ENCODE measurements at places on chromosomes 1 and 21.

DNA sequence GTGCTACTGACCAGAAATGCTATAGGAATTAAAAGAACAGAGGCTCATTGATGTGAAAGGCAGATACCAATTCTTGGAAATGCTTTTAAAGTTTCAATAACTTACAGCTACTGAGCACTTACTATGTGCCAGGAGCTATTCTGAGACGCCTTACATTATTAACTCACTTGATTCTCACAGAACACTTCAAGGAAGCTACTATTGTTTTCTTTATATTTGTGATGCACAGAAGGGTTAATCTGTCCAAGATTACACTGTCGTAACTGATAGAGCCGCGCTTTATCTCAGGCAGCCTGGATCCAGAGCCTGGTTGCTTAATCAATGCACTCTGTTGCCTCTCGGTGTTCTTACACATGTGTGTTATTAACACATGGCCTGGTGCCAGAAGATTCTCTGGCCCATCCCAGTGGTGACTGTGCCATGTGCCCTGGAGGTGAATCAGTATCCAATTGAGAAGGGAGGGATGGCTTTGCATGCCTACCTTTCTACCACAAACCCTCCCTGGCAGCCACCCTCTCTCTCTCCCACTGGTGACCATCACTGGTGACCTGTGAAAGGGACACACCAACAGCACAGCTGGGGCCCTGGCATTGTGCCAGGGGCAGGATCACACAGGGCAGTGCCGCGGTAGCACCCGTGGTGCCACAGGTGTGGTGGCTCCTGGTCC lies 8.8 kb downstream of the FMO1 start:
- no peak for DNase-seq

DNA sequence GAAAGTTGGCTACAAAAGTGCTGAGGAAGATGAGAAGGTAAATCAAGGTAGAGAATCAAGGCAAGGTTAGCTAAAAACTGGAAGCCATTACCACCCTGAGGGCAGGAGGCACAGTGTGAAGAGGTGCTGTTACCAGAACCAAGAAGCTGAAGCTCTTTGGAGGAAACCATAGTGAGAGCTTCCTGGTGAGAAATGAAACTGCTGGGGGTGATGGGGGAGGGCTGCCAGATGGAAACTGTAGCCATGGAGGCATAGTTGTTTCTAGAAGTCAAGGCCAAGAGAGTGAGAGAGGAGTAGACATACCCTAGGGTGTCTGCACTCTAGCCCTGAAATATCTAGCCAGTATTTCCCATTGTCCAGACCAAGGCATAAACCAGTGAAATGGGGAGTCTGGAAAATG lies 28.7 kb downstream of the IFI44 start:
- DNase-seq, result no peak

DNA sequence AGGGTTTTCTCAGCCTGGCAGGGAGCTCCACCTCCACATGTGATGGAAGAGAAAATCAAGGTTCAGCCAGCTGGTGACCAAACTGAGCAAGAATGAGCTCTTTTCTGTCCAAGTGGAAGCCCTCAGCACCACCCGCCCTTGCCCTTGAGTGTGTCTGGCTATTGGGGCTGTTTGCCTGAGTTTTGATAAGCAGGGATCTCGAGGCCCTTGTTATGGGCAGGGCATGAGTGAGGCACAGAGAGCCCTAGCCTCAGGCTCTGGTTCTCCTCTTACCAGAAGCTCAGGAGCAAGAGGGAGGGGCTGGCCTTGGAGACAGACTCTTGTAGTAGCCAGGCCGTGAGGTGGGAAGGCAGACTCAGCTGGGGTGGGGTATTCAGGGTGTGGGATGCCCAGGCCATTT lies 37.5 kb upstream of the ARF1 start:
- peak; percentile 73 for DNase-seq

- DNase-seq, result peak; percentile 81
Measured at GRCh38 chr1:23436520-23437354, 12.2 kb upstream of the TCEA3 start.

- DNase-seq, result no peak
Measured at GRCh38 chr1:59017501-59018231, 233.8 kb upstream of the JUN start.

- no peak for DNase-seq
Measured at GRCh38 chr1:42142894-42143675, 10.1 kb upstream of the GUCA2B start.

DNA sequence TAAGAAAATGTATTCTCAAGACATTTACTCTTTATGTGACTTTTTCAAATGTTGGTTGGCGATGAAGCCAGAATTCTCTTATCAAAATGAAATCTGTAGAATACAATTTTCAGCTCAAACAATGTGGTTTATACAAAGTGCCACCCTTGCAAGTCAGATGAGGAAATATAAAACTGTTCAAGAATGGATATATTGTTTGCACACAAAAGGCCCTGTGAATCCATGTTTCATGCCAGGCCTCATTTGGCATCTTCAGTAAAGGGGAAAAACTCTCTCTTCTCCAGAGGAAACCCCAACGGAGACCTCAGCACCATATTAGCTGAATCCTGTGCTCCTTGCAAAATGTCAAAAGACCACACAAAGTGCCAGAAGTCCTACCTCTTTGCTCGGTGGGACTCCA lies 310.4 kb downstream of the RRAGC start:
- DNase-seq, result no peak

GRCh38 chr1:248589334-248589733 lies 8.2 kb downstream of the OR2T10 start:
- no peak for DNase-seq

DNA sequence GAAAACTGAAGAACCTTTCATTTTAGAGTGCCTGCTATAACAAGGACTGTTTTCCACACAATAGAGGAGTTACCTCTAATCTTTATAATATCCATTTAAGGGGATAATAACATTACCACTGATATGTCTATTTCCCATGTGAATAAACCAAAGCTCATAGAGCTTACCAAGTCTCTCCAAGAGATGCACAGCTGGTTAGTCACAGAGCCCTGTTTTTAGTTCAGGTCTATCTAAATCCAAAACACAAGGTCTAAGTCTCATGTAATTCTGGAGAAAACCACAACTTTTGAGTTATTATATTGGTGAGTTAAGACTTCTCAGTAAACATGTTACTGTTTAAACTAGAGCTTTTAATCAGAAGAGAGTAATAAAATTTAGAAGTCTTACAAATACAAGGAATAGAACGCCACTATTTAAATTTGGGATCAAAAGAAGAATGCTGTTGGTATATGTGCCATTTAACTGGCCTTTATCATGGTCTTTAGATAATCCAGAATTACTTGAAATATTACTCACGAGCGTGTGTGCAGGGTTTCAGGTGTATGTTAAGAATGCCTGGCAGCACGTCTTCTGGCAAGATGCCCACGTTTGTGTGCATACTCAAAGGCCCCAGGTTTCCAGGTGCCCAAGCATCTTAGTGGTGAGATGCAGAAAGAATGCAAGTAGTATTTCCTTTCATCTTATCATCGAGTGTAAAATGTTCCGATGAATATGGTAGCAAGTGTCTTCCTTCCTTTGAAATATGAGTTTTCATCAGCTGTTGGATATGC lies 190.6 kb downstream of the FMN2 start:
- no peak for DNase-seq

DNA sequence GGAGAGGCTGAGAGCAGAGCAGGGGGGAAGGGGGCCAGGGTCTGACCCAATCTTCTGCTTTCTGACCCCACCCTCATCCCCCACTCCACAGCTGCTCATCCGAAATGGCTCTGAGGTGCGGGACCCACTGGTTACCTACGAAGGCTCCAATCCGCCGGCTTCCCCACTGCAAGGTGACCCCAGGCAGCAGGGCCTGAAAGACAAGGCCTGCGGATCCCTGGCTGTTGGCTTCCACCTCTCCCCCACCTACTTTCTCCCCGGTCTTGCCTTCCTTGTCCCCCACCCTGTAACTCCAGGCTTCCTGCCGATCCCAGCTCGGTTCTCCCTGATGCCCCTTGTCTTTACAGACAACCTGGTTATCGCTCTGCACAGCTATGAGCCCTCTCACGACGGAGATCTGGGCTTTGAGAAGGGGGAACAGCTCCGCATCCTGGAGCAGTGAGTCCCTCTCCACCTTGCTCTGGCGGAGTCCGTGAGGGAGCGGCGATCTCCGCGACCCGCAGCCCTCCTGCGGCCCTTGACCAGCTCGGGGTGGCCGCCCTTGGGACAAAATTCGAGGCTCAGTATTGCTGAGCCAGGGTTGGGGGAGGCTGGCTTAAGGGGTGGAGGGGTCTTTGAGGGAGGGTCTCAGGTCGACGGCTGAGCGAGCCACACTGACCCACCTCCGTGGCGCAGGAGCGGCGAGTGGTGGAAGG lies 17.1 kb upstream of the HDAC1 start:
- DNase-seq, result no peak

DNA sequence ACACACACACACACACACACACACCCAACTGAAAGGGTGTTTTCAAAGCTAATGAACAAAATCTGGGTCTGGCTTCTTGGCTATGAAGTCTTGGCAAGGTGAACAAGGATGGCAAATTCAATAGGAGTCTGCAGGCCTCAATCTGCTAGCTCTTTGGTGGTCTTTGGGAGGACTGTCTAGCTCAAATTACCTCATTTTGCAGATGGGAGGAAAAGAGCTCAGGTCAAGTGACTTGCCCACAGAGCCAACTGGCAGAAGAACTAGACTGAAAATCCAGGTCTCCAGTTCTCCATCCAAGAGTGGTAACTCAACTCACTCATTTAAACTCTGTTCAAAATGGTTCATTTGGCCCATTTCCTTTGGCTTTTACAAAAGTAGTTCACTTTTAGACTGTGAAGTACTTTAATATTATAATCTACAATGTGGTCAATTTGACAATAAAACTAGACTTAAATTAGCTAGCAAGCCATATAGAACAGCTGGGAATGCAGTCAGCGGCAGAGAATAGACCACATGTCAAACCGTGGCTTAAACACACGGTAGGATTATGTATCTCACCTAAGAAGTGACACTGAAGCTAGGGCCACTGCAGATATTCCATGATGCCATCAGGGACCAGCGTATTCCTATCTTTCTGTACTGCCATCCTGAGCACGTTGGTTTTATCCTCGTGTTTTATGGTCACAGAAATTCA lies 112.9 kb downstream of the APP start:
- no peak for DNase-seq

- DNase-seq, result no peak
Measured at GRCh38 chr21:45618846-45619485, 24.6 kb upstream of the PCBP3 start.

DNA sequence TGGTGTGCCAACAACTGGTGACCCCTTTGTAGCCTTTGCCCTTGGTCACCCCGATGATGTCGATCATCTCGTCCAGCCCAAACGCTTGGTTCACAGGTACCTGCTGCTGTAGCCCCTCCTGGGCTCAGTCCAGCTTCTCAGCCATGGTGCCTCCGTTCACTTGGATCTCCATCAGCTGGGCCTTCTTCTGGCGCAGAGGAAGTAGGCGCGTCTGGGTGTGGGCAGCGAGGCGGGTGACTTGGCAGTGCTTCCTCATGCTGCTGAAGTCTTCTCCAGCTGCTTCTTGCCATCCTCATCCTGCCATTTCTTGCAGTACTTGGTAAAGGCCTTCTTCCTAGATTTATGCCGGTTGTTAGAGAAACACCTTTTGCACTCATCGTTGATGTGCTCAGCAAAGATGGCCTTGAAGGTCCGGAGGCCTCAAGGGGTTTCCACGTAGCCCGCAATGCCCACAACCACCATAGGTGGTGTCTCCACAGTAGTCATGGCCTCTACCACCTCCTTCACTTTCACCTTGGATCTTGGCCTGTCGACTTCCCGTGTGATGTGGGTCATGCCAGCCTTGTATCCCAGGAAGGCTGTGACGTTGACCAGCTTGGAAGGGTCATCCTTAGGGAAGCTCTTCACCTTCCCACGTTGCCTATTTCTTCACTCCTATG lies 13.0 kb downstream of the DOP1B start:
- DNase-seq, result no peak

GRCh38 chr1:10217748-10218441 lies 7.5 kb downstream of the KIF1B start:
- DNase-seq, result no peak

DNA sequence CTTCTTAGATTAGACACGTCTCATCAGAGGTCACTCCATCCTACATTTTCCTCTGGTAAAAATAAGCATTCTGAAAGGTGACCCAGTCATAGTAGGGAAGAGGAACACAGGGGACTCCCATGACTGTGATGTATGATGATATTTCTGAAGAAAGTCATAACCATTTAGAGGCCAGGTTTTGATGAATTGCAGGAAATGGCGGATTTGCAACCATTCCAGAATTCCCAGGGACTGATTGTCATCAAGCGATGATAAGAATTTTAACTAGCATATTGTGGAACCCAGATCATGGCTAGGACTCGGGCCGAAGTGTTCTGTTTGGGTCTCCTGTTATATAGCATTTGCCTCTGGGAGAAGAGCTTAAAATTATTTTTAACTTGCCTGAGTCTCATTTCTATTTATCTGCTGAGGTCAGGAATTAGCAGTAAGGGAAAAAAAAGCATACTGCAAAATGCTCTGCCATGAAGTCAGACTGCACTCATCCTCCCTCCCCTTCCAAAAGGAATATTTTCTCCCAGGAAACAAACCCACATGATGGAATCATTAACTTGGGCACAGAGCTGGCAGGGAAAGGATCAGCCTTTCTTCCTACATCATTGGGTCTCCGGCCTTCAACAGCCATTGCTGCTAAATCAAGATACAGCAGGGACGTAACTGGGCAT lies 286.7 kb downstream of the HLX start:
- no peak for DNase-seq

DNA sequence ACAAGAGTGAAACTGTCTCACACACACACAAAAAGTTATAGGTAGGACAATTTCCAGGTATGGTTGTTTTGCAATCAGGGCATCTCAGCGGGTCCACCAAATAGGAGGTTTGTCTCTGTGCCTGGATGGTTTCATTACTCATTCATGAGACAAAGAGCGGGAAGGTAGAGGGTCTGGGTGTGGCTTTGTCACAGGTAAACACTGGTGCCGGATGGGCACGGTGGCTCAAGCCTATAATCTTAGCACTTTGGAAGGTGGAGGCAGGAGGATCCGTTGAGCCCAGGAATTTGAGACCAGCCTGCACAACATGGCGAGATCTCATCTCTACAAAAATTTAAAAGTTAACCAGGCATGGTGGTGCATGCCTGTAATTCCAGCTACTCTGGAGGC lies 16.3 kb upstream of the ERVH48-1 start:
- no peak for DNase-seq

- DNase-seq, result no peak
Measured at GRCh38 chr1:41355356-41355755, 5.9 kb upstream of the FOXO6 start.

GRCh38 chr1:191671236-191671635 lies 487.0 kb upstream of the RGS18 start:
- DNase-seq, result no peak

GRCh38 chr21:34039678-34040382 lies 33.5 kb upstream of the MRPS6 start:
- no peak for DNase-seq

Measured in ELF-1 (cell line).